ENCODE measurements at places on chromosomes 2 and 18. TPM values are rescaled to one million over a fixed set of nuclear protein-coding genes. Genes with fewer than 3 reads are reported as not detected.

PIK3C3 gene
- total RNA-seq, result 33.5 TPM

HOXD3 gene
- not detected for total RNA-seq

MXD1 gene
- 38.8 TPM for total RNA-seq

EML6 gene
- total RNA-seq, result 0.35 TPM

SOX11 gene
- total RNA-seq, result not detected

VIL1 gene
- 0.65 TPM for total RNA-seq

CYS1 gene
- total RNA-seq, result not detected

REEP1 gene
- total RNA-seq, result not detected

TDRD15 gene
- total RNA-seq, result not detected

GCKR gene
- total RNA-seq, result not detected

SERPINB11 gene
- not detected for total RNA-seq

GREB1 gene
- total RNA-seq, result 0.25 TPM

SATB2 gene
- not detected for total RNA-seq

DNA sequence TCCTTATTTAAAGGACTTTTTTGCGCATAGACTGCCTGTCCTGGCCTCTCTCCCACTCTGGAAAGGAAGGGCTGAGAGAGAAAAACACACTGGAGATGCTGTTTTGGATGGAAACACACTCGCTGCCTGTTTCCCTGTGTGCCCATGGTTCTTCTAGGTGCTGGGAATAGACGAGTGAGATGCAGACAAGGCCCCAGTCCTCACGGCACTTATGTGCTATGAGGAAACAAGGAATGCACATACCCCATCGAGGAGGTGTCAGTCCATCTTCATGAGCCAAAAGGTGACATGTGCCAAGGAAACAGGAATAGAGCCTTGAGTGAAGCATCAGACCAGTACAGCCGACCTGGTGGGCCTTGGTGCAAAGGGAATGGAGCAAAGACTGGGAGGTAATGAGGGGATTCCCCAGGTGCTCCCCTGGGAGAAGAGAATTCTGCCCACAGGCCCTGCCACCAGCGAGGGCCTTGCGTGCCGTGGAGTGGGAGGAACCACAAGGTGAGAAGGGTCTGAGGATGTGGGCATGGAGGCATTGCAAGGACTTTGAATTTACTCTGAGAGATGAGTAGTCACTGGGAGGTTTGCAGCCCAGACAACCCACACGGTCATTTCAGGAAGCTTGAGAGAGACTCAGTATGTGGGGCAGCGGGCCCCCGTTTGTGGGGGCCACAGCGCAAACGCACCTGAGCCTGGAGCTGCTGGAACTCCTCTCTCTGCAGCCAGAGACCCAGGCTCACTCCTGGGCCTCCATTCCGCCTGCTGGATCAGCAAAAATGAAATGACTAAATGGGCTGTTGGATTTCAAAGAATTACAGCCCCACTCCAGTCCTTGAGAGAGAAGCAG is 197.5 kb upstream of the COPS8 start:
- DNase-seq, result no peak

- DNase-seq, result no peak
Measured at GRCh38 chr18:11178951-11179549, 29.7 kb upstream of the PIEZO2 start.

- DNase-seq, result no peak
Measured at GRCh38 chr18:13294309-13294708, 75.7 kb downstream of the LDLRAD4 start.

DNA sequence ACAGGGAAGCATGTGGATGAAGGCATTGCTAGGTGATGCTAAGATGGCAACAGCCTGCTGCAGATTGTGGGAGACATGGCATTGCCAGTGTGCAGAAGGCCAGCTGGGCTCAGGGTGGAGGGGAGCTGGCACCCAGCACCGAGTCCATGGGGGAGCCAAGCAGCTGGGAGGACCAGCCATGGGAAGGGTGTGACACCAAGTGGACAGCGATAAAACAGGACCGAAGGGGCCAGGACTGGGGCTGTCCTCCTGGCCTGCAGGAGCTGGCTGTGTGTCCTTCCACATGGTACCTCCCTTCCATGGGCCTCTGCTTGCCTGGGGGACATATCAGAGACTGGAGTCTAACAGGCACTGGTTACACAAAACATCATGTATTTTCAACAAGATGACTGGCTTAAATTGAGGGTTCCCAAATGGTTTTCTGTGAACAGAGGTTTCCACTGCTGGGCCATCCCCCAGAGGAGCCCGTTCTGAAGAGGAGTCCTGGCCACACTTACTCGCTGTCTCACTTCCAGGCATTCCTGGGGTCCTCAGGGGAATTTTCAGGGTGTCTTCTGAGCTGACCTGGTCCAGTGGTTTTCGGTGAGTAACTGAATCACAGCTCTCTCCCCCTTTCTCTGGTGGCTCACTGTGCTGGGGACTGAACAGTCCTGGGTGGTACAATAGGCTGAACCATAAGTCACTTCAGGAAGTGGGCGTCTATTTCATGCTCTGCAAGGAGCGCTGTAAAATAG is 60.4 kb upstream of the TNP1 start:
- DNase-seq, result no peak

DNA sequence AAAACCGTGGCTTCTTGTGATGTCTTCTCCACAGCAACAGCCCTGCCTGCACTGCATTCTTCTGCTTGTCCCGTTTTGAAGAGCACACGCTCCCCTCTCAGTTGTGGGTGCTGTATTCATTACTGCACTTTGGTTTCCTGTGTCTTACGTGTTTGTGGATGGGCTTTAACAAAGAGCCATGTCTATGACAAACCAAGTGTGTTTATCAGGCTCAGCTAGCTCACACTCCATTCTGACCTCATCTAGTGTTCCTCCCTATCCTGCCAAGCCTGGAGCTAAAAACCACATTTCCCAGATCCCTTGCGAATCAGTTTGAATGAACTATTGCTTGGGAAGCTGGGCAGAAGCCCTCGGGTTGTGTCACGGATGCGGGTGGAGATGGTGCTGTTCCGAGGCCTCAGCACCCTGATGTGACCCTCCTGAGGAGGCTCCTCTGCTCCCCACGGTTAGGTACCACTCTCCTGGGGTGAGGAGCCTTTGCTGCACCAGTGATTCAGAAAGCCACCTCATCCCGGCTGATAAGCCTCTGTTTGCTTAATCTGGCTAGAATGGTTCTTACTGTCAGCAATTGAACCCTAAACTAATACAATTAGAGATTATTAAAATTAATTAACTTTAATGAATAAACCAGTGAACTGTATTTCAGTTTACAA is 116.5 kb downstream of the GALR1 start:
- no peak for DNase-seq

DNA sequence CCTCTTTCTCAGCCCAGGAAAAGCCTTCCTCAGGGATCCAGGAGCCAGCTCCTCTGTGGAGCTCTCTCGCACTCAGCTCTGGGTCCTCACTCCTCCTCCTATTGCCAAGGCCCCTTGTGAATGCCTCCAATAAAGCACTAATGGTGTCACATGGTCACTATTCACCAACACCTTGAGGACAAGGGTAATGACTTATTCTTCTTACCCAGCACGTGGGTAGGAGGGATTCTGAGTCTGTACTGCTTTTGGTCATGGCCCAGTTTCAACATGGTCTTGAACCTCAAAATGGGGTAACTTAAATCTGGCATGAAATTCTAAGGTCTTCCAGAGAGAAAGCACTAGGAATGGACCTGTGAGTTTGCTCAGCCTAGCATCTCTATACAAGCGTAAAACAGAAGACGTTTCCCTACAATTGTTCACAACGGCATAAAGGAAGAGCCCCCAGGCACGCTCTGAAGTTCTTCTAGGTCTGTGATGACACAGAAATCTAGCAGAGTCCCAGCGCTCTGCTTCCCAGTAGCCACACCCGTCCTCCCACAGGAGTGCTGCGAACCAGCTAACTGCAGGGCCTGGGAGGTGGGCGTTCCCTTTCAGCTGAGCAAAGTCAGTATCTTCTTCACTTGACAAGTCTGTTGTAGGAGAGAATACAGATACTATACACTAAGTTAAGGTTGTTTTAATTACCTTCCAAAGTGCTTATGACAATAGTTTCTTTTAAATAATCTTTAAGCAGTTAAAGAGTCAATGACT is 14.6 kb upstream of the KIDINS220 start:
- no peak for DNase-seq

DNA sequence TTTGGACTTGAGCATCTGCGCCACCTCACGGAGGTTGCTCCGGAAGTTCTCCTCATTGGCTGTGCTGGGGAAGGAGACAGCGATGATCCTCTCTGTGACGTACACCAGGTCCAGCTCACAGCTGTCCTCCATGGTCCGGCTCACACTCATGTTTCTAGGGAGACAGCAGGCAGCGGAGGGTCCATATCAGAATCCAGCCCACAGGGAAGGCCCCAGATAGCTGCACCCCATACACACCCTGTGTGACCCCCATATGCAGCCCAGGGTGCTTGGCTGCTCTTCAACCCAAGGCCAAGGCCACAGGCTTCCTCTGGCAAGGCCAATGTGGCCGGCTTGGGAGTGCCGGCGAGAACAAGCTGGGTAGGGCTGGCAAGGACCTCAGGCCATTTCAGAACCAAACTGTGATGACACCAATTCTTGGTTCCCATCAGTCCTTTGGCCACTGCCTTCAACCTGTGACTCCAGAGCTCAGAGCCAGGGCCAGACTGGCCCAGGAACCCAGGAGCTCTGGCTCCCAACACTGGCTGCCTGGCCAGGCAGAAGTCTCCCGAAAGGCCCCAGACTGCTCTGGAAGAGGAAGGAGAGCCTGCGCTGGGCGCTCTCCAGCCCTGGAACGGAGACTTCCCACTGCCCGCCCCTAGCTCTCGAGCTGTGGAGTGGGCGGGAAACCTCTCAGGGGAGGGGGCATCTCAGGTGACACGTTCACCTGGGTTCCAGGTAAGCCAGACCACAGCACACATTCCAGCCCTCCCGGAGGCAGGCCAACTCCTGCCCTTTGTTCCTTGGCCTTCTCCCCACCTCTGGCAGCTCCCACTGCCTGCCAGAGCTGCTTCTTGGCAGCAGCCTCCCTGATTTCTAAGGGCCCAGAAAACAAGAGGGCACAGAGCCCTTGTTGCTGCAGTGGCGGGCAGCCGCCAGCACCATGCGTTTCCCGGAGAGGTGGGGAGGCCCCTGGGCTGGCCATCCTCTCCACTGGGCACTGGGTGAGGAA is 104.7 kb downstream of the TNS1 start:
- no peak for DNase-seq

DNA sequence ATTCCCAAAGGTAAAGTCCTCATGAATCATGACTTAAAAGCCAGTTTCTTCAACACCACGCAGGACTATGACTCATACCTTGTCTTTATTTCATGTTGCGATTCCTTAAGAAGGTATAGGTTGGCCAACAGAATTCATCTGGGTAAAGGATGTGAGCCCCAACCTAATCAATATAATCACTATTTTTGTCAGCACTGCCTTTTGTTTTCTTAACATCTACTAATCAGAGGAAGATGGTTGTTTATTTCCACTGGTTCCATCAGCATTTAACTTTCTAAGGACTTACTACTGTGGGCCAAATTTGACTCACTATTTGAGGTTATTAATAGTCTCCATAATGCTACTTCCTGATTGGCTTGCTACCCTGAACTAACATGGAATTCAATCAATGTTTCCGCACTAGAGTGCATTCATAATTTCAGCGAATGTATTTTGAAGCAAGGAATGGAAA is 78.6 kb downstream of the SCG2 start:
- no peak for DNase-seq

DNA sequence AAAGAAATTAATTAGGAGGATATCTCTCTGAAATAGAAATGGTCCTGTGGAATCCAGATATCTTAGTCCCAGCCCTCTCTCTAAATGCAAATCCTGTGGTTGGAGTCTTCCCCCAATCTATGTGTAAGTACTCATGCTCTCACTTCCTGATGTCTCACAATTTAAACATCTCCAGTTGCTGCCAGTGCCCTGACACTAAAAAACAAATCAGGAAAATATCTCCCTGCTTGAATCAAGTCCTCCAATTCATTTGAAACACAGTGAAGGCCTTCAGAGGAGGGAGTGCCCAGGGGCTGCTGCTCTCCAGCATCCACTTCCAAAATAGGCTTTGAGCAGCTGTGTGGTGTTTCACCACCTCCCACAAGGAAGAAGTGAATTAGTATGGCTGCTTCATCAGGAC is 413.8 kb downstream of the RAD51AP2 start:
- no peak for DNase-seq

GRCh38 chr2:96533292-96534073 is 3.1 kb upstream of the ARID5A start:
- no peak for DNase-seq

GRCh38 chr2:69309351-69310110 is 77.5 kb downstream of the GFPT1 start:
- DNase-seq, result no peak

DNA sequence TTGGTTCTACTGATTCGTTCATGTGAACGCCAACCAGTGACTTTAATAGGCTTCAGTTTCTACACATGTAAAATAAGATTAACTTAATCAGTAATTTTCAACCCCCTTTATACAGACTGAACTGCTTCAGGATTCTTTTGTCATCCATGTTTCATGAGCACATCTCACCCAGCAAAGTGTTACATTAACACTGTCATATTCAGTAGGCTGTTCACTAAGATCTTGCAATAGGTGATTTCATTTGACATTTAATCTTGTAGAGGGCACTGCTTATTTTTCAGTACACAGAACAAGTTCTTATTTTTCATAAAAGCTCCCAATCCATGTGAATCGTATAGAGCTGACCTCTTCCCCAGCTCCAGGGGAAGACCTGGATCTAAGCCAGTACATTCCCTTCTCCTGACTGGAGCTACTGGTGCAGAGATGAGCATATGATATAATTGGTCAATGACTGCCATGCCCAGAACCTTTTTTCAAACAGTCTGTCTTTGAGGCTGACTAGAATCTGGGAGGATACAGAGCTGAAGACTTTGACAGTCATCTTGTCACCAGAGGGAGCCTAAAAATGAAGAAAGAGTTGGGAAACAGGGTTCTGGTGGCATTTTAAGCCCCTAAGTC is 72.2 kb upstream of the CHRNA1 start:
- DNase-seq, result no peak

DNA sequence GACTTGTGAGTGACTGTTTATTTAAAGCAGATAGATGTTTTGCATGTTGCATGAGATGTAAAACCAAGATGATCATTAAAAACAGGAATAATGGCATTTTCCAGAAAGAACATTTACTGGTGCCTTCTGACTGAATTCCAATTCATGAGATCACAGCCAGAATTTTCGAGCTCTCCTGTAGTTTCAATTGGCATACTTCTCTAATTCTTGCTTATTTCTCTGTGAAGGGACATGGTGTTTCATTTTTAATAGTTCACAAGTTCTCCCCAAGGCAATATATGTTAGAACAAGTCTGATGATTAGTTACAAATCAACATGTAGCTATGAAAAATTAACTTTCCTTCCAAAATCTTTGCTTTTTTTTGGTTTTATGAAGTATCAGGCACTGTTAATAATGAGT is 105.7 kb downstream of the PDE1A start:
- no peak for DNase-seq

GRCh38 chr18:59769129-59769865 is 72.1 kb upstream of the CCBE1 start:
- DNase-seq, result no peak

All from CD8-positive, alpha-beta T cell (primary cell).